ENCODE measurements at places on chromosomes 13 and 19.
A peak's percentile ranks its signal among the peaks of the same experiment; 100 is the strongest.

GRCh38 chr13:93325303-93326233 is 99.0 kb downstream of the GPC6 start:
- no peak for DNase-seq

DNA sequence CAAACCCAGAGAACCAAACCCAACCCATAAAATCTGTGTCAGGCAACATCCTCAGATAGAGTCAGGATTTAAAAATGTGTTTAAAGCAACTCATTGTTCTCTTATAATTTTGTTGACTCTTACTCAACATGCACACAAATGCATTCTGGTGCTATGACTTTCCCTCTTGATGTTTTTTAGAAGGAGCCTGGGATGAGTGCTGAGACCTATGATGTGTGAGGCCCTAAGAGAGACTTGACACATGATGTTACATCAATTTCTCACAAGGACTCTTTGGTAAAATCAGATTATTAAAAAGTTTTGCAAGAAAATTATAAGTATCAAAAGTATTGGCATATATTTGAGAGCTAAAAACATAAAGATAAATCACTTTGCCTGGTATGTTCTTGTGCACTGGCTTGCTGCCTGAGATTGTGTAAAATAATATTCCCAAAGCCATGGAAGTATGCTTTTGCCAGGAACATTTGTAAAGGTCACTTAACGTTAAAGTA is 173.9 kb downstream of the DCLK1 start:
- no peak for DNase-seq

DNA sequence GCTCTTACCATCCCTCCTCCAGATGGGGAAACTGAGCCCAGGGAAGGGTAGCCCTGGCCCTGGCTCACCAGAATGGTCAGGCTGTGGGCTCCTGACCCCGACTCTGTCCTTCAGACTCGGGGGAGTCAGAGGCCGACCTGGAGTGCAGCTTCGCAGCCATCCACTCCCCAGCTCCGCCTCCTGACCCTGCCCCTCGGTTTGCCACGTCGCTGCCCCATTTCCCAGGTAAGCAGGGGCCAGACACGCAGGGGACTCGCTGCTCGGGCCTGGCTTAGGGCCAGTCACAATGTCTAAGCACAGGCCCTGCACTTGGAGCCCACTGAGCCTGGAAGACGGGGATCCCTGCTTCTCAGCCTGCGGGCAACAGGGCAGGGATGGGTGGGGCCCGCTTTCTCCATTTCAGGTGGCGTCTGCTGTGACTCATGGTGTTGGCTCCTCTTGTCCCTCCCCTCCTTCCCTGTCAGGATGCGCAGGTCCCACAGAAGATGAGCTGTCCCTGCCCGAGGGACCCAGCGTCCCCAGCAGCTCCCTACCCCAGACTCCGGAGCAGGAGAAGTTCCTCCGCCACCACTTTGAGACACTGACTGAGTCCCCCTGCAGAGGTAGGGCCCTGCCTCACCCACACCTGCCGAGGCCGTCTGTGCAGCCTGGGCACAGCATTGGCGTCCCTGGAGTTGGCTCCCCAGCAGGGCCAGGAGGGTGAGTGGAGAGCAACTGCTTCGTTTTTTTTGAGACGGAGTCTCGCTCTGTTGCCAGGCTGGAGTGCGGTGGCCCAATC is 9.2 kb upstream of the OVOL3 start:
- no peak for DNase-seq

DNA sequence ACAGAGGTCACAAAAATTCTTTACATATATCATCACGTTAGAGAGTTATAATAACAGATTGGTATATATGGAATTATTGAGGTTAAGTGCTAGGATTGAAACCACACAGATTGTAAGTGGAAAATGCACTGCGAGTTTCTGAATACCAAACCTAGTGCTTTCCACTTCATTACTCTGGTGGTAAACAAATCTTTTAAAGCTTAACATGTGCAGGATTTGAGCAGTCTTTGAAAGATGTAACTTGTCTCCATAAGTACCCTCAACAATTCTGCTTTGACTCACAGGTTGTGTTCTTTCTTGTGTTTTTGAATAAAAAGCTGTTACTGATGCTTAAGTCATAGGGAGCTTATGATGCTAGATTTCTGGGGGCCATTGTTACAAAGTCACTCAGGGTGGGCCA is 314.7 kb upstream of the DACH1 start:
- DNase-seq = no peak

- no peak for DNase-seq
Observed at GRCh38 chr19:5800361-5801270, 4.3 kb upstream of the NRTN start.

GRCh38 chr13:78194904-78195639 is 276.4 kb upstream of the EDNRB start:
- DNase-seq = no peak

GRCh38 chr19:33778089-33778791 is 18.4 kb upstream of the KCTD15 start:
- peak; percentile 74 for DNase-seq
